ENCODE measurements at places on chromosomes 13 and 19. TPM values are rescaled to one million over a fixed set of nuclear protein-coding genes. Genes with fewer than 3 reads are reported as not detected.

AMER2 gene
- 0.08 TPM for total RNA-seq

FUZ gene
- 7.4 TPM for total RNA-seq

MADCAM1 gene
- total RNA-seq, result 7.3 TPM

MIR17HG gene
- 3.0 TPM for total RNA-seq

C2CD4C gene
- total RNA-seq, result 0.52 TPM

RFPL4A gene
- total RNA-seq, result not detected

PNMA8C gene
- 0.08 TPM for total RNA-seq

SERPINE3 gene
- total RNA-seq, result not detected

NCR1 gene
- total RNA-seq, result not detected

SULT2A1 gene
- total RNA-seq, result 1.1 TPM

C19orf18 gene
- 0.86 TPM for total RNA-seq

RNF17 gene
- total RNA-seq, result not detected

OR4F17 gene
- total RNA-seq, result not detected

PCCA gene
- total RNA-seq, result 109 TPM

PLK5 gene
- not detected for total RNA-seq

CCDC70 gene
- total RNA-seq, result not detected

TMPRSS9 gene
- 0.25 TPM for total RNA-seq

GTF2F2 gene
- total RNA-seq, result 20.5 TPM

Measured in colonic mucosa (tissue), 4 donors.